H54 (cell line): ENCODE measurements at places on chromosomes 5 and 9.

- peak; percentile 29 for DNase-seq
These were observed 547 bp downstream of the NIPBL start for GRCh38 chr5:36876965-36877666.

GRCh38 chr5:73444499-73445438 is 3.8 kb downstream of the FOXD1 start:
- DNase-seq, result no peak

DNA sequence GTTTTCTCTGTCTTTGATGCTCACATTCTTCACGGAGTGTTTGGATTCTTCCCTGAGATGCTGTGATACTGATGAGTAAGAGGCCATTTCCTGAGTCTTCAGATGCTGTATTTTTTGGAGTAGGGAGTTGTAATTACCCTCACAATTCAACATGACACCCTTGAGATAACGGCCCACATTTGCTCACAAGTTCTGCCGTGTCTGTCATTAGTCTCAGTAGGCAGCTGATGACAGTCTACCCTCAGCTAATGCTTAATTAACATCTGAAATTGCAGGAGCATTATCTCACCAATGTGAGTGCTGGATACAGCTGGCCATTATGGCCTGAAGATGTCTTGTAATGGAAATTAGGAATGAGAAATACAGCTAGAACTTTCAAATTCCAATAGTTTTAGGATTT is 307.1 kb upstream of the ADCY2 start:
- no peak for DNase-seq

DNA sequence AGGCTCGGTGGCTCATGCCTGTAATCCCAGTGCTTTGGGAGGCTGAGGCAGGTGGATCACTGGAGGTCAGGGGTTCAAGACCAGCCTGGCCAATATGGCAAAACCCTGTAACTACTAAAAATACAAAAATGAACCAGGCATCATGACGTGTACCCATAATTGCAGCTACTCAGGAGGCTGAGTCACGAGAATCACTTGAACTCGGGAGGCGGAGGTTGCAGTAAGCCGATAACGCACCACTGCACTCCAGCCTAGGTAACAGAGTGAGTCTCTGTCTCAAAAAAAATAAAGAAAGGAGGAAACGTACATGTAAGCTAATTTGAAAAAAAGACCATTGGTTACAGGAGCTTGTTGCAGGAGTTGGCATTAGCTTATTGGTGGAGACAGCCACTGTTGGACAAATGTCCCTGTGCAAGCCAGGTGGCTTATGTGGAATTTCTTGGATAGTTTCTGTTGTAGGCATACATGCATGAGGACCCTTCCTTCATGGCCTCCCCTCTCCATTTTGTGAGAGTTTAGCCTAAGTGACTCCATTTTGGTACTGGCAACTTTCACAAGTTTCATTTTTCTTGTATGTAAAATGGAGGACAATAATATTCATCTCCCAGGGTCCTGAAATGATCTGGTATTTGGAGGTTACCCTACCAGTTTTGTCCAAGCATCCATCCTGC is 16.8 kb upstream of the RAB14 start:
- DNase-seq, result no peak

GRCh38 chr5:111735583-111736270 is 21.3 kb downstream of the NREP start:
- DNase-seq, result peak; percentile 23

GRCh38 chr9:85716031-85716877 is 25.5 kb downstream of the AGTPBP1 start:
- DNase-seq, result no peak

- DNase-seq, result no peak
These were observed at the start of gene IL4 for GRCh38 chr5:132673939-132674630. Gene IL4, plus strand, starts transcription at chr5:132673989. Its CDS starts 62 bp downstream, at chr5:132674051.

- DNase-seq, result no peak
These were observed 1817.5 kb upstream of the NUDT12 start for GRCh38 chr5:105380126-105380525.

DNA sequence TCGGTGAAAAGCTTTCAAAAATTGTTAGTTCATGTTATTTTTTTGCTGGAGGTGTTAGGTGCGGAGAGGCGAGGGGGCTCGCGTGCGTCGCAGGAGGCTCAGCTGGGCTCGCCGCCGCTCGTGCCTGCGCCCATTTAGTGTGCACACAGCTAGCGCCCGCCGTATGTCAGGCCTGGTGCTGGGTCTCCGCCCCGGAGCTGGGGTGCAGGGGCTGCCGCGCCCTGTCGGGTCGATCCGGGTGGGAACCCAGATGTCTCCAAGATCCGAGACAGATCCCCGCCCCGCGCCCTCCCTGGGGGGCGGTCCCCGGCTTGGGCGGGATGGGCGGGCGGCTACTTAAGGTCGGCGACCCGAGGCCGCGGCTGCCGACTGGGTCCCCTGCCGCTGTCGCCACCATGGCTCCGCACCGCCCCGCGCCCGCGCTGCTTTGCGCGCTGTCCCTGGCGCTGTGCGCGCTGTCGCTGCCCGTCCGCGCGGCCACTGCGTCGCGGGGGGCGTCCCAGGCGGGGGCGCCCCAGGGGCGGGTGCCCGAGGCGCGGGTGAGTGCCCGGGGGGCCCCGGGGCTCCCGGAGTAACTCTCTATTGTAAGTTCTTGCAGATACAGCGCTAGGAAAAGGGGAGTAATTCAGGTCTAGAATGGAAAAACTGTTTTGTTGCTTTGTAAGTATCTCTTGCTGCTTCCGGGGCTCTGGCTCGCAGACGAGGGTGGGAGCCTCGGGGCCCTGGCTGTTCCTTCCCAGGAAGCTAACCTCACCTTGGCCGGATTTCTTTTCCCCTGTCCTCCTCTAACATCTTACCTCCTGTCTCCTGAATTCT is 31.7 kb downstream of the GSN start:
- no peak for DNase-seq

DNA sequence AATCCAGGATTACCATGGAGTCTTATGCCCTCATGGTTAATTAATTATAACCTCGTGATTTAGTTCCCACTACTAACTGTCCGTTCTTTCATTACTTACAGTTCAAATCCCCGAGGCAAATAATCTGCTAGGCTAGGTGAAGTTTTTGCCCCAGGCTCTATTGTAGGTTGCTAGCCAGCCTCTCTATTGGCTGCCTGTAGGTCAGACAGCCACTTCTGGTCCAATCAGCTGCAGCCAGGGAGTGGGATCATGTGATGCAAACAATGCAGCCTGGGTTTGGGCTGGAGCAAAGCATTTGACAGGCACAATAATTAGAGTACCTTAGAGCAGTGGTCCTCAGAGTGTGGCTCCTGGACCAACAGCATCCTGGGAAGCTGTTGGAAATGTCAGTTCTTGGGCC is 17.7 kb downstream of the TMEM252 start:
- no peak for DNase-seq

GRCh38 chr9:28051559-28052503 is 478.6 kb upstream of the C9orf72 start:
- DNase-seq, result no peak

DNA sequence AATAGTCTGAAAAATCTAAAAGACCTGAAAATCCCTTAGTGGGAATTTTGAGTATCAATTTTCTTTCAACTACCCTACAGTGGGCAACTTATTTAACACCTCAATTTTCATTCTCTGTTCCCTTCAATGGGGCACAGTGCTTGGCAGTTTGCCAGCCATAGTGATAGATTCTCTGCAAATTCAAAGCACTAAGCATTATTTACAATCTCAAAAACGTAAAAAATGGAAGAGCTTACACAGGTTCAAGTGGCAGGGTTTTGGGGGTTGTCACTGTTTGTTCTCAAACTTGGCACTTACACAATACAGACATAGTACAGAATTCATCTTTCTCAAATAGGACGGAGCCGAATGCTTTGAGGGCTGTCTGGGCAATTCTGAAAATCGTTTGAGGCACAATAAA is 515.0 kb downstream of the EFNA5 start:
- DNase-seq, result no peak

DNA sequence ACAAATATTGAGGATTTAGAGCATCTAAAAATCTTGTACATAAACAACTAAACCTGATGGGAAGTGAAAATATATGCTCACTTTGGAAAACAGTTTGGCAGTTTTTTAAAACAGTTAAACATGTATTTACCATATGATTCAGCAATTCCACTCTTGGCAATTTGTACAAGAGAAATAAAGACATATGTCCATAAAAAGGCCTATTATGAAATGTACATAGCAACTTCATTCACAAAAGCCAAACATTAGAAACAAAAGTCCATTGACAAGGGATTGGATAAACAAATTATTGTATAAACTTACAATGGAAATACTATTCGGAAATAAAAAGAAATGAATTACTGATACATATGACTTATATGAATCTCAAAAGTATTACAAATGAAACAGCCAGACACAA is 196.2 kb upstream of the SLC24A2 start:
- no peak for DNase-seq

DNA sequence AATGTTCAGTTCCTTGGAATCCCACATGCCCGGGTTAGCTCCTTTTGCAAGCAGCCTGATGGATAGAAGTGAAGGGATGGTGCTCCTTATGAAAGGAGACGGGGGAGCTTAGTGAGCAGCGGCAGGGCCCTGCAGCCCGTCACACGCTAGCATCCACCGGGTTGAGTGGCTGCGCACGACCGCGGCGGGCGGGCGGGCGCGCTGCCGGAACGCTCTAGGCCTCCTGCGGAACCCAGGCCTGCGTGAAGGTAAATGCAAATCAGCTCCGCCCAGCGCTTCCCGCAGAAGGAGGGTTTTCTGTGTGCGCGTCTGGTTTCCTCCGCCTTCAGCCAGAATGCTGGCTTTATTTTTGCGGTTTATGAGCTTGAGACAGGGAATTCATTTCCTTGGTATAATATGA is 19.8 kb downstream of the IL12B start:
- no peak for DNase-seq

DNA sequence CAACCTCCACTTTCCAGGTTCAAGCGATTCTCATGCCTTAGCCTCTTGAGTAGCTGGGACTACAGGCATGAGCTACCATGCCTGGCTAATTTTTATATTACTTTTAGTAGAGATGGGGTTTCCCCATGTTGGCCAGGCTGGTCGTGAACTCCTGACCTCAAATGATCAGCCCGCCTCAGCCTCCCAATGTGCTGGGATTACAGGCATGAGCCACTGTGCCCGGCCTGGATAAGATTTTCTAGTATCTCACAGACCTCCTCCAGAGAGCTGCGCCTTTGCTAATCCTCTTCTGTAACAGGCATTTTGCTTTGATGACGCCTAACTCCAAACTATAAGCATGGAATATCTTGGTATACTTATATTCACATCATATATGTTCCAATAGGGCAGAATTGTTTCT is 99.4 kb downstream of the FSTL4 start:
- no peak for DNase-seq

- no peak for DNase-seq
These were observed 169.6 kb downstream of the SLC12A2 start for GRCh38 chr5:128253161-128253560.

GRCh38 chr5:6858419-6858818 is 145.2 kb downstream of the TENT4A start:
- DNase-seq, result no peak
